ENCODE measurements at places on chromosomes 3 and 15. TPM values are rescaled to one million over a fixed set of nuclear protein-coding genes. Genes with fewer than 3 reads are reported as not detected.

DNA sequence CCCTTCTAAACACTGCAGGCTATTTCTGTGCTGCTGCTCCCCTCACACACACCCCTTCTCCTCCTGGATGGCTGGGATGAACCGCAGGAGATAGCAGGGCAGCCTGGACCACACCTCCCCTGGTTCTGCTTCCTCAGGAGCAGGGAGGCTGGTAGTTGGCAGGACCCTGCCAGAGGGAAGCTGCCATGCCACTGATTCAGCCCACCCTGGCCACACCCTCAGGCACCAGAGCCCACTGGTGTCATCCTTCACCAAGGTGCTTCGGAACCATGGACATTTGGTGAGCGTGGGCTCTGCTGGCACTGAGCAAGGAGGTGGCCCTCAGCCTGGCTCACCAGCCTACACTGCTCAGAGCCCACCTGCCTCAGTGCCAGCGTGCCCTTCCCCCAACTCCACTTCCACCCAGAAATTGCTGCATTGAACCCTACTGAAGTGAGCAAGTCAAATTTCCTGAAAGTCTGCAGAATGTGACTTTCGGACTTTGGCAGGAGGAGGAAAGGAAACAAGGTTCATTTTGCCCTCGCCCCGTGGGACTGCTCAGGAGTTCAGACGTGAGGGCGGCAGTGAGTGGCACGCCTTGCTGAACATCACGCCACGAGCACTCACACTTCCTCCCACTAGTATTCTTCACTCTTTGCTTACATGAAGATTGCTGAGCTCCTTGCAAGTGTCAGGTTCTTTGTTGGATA, 26.3 kb downstream of the BMF start:
- DNase-seq, result no peak

DNA sequence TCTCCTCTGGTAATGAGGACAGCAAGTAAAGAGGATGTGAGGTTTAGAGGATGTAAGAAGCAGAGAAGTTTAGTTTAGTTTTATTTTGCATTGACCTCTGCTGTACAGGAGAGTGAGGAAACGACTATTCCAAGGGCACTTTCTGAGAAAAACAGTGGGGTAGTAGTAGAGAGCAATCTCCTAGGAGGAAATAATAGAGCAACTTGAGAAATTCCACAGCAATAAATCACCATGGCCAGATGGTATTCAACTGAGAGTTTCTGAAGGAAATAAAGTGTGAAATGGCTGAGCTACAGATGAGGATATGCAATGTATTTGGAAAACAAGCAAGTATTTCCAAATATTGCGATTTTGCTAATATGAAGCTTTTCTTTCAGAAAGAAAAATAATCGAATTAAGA, 118.9 kb downstream of the DPH6 start:
- no peak for DNase-seq

DNA sequence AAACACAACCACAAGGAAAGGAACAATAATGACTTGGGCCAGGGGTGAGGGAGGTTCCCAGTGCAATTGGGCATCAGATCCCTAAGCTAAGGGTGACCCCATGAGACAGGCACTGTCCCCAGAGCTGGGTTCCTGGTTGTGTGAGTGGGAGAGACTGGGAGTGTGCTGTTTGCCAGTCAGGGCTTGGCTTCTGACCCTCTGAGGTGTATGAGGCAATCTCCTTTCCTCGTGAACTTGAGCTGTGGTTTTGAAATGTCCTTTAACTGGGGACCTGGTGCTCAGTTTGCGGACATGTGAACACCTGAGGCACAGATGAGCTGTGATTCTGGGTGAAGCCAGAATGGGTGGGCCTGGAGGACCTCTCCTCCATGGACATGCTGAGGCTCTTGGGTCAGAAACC, 58.5 kb upstream of the PLXNA1 start:
- peak; percentile 1 for DNase-seq

DNA sequence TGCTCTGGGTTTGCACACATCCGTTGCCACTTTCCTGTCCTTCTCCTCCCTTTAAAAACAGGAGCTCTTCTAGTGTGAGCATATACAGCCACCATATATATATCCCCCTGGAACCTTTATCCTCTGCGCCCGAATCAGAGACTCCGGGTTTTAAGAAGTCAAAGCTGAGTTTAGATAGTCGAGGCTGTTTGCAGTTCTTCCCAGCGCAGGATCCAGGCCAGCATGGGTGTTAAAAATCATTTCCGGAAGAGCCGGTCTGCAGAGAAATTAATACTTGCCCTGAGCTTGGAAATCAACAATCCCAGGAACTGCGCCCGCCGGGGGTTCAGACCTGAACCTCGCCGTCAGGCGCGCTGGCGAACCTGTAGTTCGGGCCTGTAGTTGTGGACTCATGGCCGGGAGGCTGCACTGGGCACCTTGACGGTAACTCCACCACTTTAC, 2.3 kb downstream of the SHOX2 start:
- peak; percentile 74 for DNase-seq

GRCh38 chr3:41673650-41674049, 288.3 kb downstream of the ULK4 start:
- DNase-seq, result no peak

DNA sequence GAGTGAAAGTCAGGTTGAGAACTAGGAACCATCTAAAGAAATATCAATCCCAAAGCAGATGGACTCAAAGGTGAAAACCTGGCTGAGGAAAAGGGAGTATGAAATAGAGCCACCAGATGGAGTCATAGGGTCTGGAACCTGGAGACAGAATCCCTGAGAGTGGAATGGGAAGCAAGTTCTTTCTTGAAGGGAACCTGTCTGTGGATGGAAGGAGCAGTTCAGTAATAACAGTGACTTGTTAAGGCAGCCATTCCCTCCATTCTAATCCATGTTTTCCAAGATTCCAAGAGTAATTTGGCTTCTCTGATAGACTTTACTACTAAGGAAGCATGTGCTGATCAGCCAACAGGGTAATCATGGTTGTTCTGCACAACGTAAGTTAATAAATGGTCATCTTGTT, 22.5 kb upstream of the AQP9 start:
- DNase-seq, result no peak

- DNase-seq, result no peak
These were observed 171.9 kb downstream of the FMN1 start for GRCh38 chr15:33022629-33023028.

GRCh38 chr15:99123713-99124451, 19.0 kb downstream of the SYNM start:
- DNase-seq, result peak; percentile 97

- no peak for DNase-seq
These were observed 611.4 kb upstream of the NAALADL2 start for GRCh38 chr3:174247687-174248152.

DNA sequence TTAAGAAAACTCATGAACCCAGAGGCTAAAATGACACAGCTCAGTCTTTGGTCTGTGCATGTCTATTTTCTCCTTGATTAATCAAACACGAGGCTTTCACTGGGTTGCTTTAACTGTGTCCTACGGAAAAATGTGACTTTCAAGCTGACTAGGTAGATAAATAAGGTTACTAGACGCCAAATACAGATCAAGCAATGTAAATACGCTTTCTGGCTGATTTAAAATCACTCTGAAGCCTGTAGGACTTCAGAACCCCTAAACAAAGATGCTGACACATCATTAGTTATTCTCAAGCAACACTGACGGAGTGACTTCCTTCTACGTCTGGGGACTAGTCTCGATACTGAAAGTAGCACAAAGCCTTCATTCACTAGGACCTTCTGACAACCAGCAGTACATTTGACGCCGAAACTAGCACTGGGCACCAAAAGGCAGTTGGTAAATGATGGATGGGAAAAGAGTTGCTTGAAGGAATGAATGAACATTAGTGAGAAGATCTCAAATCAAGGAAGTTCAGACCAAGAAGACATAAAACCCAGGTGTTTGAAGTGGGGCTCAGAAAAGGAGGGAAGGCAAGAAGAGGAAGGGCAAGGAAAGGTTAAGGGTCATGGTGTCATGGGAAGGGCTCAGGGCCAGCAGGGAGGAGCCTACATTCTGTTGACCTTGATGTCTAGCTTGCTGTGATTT, 67.1 kb upstream of the CDV3 start:
- no peak for DNase-seq

DNA sequence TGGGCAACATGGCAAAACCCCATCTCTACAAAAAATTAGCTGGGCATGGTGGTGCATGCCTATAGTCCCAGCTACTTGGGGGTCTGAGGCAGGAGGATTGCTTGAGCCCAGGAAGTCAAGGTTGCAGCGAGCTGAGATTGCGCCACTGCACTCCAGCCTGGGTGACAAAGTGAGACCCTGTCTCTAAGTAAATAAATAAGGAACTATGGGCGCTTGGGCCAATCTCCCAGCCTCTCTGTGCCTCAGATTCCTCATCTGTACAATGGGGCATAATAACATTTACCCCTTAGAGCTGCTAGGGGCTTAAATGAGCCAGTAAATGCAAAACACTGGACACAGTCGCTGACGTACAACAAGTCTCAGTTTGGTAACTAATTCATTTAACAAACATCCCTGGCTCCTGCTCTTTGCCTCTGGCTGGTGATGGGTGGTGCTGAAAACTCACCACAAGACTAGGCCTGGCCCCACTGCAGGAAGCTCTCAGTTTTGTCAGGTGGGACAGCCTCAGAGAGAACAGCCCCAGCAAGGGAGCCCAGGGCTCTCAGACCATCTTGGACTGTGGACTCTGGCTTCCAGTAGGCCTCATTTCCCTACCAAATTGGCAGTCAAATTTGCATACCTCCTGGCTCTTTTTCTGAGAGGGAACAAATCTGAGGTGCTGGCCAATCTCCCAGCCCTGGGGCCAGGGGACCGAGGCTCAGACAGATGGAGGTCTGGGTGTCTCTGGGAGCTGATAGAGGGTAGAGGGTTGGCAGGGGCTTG, 6.4 kb upstream of the TBC1D2B start:
- DNase-seq, result no peak

DNA sequence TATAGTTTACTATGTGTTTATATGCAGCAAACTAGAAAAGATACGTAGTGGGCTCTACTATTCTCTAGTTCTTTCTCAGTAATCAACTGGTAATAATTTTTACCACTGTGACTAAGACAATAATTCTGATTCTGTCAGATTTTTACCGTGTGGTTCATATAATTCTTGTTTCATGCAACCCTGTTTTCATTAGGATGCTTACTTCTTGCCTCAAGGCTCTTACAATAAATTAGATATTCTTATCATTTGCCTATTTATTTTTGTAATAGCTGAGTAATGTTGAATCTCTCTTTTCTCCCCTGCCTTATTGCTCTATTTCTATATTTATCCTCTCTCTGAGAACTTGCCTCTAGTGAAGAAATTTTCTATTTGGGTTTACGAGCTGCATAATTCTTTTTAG, 524.7 kb downstream of the NAALADL2 start:
- no peak for DNase-seq

Gene PSMA4
- total RNA-seq, result 120 TPM

Gene HRG
- total RNA-seq, result not detected

Gene PGBD4
- total RNA-seq, result 1.4 TPM

Gene ROPN1
- total RNA-seq, result not detected

Gene ARPIN
- 24.7 TPM for total RNA-seq

Gene RPP25
- total RNA-seq, result 7.5 TPM

Gene CFAP20DC
- total RNA-seq, result not detected

Gene PIGZ
- total RNA-seq, result 6.4 TPM

Gene SPINT1
- total RNA-seq, result 1.7 TPM

Gene SPTBN5
- 1.3 TPM for total RNA-seq

Data from posterior vena cava (tissue), 2 donors.